ENCODE measurements at places on chromosomes 13 and 19.

DNA sequence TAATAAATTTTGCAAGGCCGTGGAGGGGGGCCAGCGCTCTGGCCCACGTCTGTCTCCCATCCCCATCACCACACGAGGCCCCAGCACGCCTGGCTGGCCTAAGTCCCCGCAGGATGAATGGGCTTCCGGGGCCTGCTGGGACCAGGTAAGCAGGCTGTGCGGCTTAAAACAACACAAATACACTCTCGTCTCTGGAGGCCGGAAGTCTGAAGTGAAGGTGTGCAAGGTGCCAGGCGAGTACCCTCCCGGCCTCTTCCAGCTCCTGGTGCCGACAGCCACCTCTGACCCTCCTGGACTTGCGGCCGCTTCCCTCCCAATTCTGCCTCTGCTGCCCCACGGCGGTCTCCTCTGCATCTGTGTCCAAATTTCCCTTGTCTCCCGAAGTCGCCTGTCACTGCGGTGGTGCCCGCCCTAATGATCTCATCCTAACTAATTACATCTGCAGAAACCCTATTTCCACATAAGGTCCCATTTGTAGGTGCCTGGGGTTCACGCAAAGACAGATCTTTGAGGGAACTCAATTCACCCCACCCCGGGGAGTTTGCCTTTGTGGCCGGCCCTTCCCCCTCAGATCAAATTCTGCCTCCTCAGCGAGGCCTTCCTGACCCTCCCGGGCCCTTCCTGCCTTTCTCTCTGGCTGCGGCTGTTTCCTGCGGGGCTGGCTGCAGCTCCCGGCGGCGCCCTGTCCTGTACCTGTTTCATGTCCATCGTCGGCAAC is 8.1 kb upstream of the PTBP1 start:
- DNase-seq, result no peak

DNA sequence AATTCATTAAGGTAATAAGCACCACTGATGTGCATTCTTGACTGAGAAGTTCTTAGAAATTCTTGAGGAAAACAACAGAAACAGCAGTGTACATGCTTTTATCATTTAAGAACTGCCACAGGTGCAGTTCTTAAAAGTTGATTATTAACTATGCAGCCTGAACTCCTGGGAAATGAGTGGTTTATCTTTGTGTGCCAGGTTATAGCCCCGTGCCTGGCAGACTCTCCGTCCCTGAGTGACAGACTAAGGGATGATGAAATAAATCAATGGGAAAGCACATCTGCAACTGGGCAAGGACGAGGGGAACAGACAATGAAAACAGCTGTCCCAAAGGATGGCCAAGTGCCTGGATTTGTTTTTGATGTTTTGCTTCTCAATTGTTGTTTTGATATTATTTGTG is 84.4 kb upstream of the SPATA13 start:
- DNase-seq, result no peak

GRCh38 chr19:3827306-3827705 is 41.1 kb upstream of the MATK start:
- DNase-seq, result no peak

DNA sequence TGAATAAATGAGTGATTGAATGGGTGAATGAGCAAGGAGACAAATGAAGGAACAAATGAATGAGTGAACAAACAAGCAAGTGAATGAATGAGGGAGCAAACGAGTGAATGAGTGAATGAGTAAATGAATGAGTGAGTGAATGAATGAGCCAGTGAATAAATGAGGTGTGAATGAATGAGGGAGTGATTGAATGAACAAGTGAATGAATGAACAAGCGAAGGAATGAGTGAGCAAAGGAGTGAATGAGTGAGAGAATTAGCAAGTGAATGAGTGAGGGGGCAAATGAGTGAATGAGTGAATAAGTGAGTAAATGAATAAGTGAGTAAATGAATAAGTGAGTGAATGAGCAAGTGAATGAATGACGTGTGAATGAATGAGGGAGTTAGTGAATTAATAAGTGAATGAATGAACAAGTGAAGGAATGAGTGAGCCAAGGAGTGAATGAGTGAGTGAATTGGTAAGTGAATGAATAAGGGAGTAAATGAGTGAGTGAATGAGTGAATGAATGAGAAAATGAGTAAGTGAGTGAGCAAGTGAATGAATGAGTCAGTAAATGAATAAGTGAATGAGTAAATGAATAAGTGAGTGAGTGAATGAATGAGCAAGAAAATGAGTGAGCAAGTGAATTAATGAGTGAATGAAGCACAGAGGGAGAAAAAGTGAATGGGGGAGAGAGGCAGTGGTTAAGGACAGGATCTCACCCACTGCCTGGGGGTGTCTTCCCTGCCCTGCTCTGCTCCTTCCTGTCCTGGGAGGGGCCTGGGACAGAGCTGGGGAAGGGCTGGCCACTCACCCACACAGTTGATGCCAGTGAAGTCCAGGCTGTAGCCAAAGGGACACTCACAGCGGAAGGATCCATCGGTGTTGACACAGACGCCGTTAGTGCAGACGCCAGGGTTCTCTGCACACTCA is 36.4 kb downstream of the CCL25 start:
- DNase-seq, result no peak

DNA sequence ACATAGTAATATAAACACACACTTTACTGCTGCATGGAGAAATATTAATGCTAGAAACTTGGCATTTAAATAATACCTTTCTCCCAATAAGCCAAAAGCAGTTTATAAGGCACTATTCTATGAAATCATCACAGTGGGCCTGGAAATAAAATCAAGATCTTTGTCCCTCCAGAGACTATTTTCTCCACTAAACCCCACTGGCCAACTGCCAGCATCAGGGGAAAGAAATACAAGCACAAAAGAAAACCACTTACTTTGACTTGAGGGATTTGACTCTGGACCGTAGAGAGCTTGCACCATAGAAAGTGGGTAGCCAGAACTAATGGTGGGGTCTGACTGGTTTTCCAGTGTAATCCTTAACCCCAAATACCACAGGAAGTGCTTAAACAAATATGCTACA is 71.9 kb downstream of the DCLK1 start:
- DNase-seq, result no peak

DNA sequence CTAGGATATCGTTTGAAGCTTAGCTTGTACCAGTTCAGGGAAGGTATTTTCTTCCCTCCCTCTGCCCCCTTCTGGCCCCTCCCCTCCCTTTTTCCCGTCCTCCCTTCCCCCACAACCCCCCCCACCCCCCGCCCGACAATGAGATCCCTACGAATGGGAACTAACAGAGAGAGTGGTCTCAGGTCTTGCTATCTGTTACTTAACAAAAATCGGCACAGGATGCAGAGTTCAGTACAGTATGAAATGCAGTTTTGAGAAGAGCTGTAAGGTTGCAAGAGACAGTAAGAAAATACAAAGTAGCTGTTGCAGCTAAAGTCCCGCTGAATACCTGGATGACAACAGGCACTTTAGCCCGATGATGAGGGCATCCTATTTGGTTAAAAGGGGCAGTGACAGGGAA is 3.1 kb upstream of the DACH1 start:
- DNase-seq, result no peak

GRCh38 chr13:21695546-21695945 is 24.7 kb downstream of the FGF9 start:
- no peak for DNase-seq

GRCh38 chr19:2058570-2059421 is 7.8 kb upstream of the MKNK2 start:
- no peak for DNase-seq

- no peak for DNase-seq
Observed at GRCh38 chr19:17243830-17244617, 1.7 kb downstream of the NR2F6 start.

DNA sequence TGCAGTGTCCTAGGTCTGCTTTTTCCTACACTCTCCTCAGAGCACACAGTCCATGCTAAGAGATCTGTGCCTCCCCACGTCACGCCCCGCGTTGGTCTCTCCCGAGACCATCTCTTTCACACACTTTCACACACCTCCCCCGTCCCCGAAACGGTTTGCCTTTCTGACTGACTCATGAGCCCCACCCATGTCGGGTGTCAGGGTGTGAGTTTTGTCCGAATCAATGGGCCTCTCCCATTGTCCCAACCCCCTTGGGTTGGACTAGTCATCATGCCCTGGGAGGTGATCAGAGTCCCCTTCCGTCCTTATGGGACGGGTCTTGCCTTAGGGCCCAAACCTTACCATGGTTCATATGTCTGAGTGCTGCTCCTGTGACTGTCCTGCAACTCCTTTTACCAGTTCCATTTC is 214.0 kb upstream of the HTR2A start:
- no peak for DNase-seq

DNA sequence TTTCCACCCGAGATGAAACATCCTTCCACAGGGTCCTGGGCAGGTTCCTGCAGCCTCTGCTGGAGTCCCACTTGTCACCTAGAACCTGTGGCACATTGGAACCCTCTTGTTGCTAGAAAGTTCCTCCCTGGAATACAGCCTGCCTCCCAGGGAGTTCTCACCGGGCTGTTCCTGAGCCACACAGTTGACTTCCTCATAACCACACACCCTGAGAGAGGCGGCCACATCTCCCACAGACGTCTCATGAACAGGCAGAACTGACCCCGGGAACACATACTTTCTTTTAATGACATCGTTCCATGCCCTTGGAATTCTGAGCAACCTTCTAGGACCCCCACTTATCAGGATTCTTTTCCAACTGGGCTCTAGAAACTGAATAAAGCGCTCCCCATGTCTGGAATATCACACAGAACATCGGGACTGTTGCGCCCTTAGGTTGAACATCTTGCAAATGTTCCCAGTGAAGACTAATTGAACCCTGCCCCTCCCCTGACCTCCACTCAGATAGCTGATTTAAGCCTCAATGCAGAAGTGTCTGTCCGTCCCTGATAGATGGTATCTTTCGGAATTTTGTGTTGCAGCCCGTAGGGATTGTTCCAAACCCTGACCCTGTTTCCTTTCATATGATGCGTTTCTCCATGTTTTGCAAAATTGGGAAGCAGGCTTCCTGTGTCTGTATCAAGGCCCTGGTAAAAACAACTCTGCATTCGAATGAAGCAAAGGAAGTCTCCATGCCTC is 91.1 kb downstream of the RAB20 start:
- DNase-seq, result no peak

DNA sequence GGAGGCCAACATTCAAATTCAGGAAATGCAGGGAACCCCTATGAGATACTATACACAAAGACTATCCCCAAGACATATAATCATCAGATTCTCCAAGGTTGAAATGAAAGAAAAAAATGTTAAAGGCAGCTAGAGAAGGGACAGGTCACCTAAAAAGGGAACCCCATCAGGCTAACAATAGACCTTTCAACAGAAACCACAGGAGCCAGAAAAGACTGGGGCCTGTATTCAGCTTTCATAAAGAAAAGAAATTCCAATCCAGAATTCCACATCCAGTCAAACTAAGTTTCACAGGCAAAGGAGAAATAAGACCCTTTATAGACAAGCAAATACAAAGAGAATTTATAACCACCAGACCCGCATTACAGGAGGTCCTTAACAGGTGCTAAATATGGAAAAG is 1703.6 kb upstream of the PRR20A start:
- DNase-seq, result no peak

DNA sequence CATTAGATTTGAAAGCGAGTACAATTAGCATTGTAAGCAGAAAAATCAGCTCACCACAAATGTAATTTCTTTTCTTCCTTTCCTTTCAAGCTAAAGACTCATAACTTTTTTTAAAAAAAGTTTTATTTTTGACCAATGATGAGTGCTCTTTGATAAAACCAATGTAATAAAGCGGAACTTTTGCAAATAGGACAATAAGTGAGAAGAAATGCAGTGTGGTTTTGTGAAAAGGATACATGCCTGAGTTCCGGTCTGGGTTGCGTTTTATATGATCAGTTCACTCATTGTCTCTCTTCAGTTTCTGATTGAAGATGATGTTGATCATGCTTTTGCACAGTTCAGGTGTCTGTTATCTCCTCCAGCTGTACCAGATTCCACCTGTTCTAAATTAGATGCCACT is 274.4 kb downstream of the KLF12 start:
- DNase-seq, result no peak

- peak; percentile 88 for DNase-seq
Observed at GRCh38 chr13:42969565-42970172, 22.4 kb downstream of the EPSTI1 start.

- no peak for DNase-seq
Observed at GRCh38 chr13:31184981-31185645, 14.7 kb upstream of the B3GLCT start.

GRCh38 chr13:23140492-23140891 is 40.3 kb upstream of the SGCG start:
- DNase-seq, result no peak

GRCh38 chr13:111630406-111630805 is 310.0 kb downstream of the TEX29 start:
- no peak for DNase-seq

- DNase-seq, result no peak
Observed at GRCh38 chr13:59710996-59711701, 452.6 kb downstream of the DIAPH3 start.

DNA sequence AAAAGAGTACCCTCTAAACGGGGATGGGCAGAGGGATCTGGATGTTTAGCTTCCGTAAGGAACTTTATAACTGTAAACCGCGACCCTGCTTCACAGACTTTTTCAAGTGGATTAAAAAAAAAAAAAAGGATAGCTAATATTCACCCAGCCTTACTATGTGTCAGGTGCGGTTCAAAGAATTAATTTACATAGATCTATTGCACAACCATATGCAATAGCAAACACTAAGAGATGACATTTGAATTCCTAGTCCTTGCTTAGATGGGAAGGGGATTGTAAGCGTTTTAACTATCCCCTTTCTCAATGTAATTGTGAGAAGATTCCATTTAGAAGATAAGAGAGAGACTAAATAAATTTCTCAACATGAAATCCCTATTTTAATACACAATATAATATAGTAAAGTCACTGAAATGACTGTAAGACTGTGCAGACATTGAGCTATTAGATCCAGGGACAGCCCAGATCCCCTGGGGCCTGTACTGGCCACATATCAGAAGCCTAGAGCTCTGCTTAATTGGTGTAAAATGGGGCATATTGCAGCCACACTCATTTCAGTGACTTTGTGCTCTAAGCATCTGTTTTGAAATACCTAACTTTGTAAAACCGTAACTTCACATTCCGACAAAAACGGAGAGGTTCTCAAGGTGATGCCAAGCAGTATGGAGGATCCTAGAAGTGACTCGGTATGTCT is 13.6 kb downstream of the LATS2 start:
- no peak for DNase-seq

DNA sequence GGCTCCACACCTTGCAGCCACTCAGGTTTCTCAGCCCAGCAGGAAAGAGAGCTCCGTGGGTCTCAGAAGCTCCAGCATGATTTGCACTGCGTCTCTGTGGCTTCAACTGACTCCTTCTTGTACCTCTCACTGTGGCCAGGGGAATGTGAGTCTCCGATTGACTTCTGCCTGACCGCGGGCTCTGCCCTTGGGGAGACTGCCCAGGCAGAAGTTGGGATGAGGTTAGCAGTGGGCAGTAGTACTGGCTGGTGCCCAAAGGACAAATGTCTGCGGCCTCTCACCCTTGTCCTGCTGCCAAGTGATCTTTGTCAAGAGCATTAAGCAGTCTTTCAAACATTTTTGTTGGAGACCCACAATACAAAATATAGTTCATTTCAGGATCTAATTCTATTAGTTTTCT is 34.4 kb upstream of the FXYD3 start:
- no peak for DNase-seq

All from activated naive CD4-positive, alpha-beta T cell treated with anti-CD3 and anti-CD28 coated beads, Interleukin-2, amount 10 ng/mL, durations not matched to agents 7 days and 5 days (primary cell).